ENCODE measurements at places on chromosomes 16 and 17.
A peak's percentile ranks its signal among the peaks of the same experiment; 100 is the strongest.

GRCh38 chr17:18102640-18103039, 5.9 kb upstream of the MYO15A start:
- no peak for DNase-seq

GRCh38 chr16:12754824-12755543, 48.7 kb downstream of the CPPED1 start:
- DNase-seq = no peak

- DNase-seq = no peak
Measured at GRCh38 chr16:17382949-17383863, 87.6 kb downstream of the XYLT1 start.

DNA sequence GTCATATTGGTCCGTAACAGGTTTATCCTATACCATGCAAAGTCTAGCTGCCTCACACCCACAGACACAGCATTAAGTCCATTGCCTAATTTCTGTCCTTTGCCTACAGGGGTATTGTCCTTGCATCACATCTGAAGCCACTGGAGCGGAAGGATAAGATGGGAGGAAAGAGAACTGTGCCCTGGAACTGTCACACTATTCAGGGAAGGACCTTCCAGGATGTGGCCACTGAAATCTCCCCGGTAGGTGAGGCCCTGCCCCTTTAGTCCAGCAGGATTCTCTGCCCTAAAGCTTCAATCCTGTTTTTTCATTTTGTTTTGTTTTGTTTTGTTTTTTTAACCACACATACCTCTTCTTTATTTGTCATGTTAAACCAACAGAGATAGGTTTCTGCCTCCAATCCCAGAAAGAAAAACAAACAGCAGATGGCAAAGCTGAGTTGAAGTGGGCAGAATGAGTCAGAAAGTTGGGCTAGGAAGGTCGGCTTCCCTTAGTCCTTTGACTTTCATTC, 2.2 kb upstream of the EFTUD2 start:
- no peak for DNase-seq

- no peak for DNase-seq
Measured at GRCh38 chr16:50384500-50385135, 15.8 kb upstream of the BRD7 start.

DNA sequence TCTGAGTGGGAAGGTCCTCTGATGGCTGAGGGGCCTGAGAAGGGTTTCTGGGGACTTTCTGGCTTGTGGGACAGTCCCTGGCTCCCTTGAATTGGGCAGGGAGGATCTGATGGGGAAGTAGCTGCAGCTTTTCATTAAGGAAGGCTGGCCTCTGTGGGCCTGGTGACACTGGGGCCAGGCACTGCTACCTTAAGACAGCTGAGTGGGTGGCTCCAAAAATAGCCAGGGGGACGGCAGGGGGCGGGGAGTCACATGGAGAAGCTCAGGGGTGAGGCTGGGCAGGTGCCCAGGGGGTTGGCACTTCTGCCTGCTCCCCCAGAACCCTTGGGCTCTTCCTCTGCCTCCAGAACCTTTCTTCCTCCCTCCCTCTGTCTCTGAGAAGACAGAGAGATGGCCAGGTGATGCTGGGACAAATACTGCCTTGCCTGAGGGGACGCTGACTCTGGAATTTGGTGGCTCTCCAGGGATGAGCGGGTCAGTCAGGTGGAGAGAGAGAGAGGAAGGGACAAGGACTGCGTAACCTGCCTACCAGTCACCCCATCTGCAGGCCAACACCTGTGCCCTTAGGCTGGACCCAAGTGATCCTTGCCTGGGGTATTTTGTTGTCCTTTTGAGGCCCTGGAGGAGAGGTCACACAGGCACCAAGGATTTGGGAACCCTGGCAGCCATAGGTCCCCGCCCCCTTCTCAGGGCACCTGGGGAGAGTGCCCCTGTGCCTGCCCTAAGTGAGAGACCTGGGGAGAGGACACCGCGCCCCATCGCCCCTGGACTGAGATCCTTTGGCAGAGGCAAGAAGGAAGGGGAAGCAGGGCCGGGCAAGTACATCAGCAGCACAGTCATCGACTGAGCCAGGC, 1.7 kb upstream of the SGCA start:
- no peak for DNase-seq

- DNase-seq = no peak
Measured at GRCh38 chr16:79483336-79483735, 117.2 kb downstream of the MAF start.

DNA sequence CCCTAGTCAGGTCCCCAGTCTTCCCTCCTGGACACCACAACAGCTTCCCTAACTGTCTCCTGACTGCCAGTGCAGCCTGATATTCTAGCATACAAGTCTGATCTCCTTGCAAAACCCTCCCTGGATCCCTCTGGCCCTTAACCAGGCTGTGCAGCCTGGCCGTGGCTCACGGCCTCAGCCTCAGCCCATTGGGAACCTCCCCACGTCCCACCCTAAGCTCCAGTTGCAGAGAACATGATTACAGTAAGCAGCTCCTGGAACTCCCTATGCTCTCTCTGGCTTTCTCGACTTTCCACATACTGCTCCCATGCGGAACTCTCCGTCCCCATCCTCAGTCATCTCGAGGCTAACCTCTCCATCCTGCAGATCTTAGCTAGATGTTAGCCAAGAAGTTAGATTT, 13.0 kb downstream of the ALOX12B start:
- DNase-seq = no peak

- peak; percentile 52 for DNase-seq
Measured at GRCh38 chr17:44830359-44831288, 537 bp upstream of the GJC1 start.

DNA sequence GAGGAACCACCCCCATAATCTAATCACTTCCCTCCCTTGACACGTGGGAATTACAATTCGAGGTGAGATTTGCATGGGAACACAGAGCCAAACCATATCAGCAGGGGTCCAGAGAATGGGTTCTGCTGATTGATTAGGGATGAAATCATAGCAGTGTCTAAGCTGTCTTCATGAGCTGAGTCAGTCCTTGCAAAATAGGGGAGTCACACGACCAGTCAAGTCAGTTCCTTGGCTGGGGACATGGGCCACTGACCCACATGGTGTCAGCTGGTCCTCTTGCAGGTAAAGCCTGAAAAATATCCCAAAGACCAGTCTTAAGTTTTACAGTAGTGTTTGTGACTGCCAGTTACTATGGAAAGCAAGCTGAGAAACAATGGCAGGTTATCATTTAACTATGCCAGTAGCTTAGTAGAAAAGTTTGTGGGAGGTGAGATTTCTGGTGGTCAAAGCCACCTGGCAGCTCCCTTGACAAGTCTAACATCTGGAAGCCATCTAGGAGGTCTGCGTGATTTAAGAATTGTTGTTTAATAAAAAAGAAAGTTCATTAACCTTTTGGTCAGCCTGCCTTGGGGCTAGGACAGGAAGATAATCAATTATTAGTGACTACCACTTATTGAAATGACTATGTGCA, 15.7 kb upstream of the ATF7IP2 start:
- no peak for DNase-seq

DNA sequence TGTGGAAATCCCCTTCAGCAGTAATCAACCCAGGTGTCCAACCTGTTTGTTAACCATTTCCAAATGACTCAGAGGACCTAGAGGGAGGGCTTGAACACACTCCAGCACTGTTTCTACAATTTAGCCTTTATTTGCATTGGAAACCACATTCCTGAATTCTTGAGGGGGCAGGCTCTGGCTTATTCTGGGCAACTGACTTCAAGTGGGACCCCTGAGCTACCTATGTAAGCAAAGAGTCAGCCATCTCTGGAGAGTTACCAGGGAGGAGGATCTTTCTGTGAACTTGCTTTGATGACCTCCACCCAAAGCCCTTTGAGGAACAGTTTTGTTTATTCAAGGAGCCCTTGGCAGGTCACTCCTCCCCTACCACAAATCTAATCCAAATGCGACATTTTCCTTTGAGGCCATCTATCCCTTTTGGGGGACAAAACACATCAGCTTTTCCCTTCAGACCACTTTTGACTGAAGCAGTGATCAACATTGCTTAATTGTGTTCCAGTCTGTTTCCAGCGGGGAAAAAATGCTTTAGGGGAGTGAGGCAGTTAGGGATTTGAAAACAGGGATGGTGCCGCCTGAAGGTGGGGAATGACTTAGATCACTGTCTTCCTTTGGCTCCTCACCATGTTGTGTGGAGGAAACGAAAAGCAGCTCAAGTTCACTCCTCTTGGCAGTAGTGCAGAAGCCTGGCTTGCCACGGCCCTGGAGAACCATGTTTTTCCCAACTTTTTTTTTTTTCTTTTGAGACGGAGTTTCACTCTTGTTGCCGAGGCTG, 46.2 kb downstream of the TUBD1 start:
- peak; percentile 78 for DNase-seq

DNA sequence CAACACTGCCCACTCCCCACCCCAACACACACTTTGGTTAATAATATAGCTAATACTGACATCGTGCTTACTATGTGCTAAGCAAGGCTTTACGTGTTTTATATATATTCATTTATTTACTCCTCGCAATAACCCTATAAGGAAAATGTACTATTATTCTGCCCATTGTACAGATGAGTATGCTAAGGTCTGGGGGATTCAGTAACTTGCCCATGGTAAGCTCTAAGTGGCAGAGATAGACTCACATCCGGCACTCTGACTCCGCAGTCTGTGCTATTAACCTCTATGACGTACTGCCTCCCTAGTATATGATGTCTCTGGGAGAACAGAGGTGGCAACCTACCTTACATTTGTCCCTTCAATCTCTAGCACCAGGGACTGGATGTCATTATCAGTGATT, 12.7 kb downstream of the CFAP20 start:
- DNase-seq = no peak

DNA sequence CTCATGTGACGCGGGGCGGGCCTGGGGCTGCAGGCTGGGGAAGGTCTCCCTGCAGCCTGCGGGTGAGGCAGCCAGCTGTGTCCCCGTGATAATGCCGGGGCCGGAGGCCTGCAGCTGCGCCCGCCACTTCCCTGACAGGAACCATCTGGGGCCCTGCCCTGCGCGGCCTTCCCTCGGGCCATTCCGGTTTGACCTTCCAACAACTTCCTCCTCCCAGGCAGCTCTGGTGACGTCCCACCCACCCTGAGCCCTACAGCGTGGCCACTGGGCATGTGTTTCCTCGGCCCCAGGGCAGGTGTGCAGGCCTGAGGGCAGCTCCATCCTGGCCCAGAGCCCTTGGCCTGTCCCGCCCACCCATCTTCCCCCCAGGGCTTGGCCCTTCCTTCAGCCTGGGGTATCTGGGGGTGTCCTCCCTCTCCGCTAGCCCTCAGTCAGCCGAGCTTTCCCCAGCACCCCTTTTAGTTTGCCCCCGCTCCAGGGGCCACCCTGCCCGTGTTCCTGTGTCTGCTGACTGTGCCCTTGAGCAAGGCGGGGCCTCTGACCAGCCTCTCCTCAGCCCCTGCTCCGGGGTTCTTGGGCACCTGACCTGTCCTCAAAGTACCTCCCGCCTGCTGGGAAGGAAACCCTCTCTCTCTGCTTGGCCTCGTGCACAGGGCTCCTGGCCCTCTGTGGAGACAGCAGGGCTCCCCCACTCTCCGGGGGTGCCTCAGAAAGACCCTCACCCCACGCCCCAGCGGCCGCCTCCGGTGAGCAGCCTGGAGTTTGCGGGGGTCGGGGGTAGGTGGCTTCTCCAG, at the start of gene CBFA2T3:
Gene CBFA2T3, minus strand, starts transcription at position 190 of the 794 bp plus-strand sequence. CDS start 400 bp downstream, outside the sequence.
- no peak for DNase-seq

GRCh38 chr17:82582213-82582612, 62.7 kb downstream of the FOXK2 start:
- no peak for DNase-seq

GRCh38 chr17:76515274-76515949, 14.2 kb upstream of the RHBDF2 start:
- DNase-seq = no peak

- DNase-seq = no peak
Measured at GRCh38 chr16:77250400-77250799, 51.2 kb downstream of the SYCE1L start.

GRCh38 chr17:5123343-5124124, 7.7 kb downstream of the USP6 start:
- DNase-seq = no peak

- DNase-seq = no peak
Measured at GRCh38 chr17:22304667-22305303, 612.5 kb downstream of the KCNJ18 start.

DNA sequence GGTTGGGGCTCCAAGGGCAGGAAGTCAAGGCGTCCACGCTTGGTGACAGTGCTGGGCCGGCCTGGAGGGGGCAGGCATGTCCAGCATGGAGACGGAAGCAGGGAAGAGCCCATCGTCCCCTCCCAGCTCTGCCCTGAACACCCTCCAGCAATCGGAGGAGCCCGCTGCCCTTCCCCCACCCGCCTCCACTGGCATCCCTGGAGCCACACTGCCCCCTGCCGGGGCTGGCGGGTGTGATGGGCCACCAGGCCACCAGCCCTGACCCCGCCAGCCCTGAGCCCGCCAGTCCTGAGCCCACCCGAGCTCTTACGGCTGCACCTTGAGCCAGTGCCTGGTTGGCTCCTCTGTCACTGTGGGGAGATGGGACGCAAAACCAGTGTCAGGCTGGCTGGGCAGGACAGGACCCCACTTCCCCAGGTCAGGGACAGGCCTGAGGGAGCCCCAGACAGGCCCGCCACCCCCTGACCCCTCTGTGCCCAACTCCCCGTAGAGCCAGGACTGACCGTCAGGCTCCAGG, 4.1 kb upstream of the CDH15 start:
- DNase-seq = peak; percentile 86

- no peak for DNase-seq
Measured at GRCh38 chr17:19935169-19935568, 42.5 kb downstream of the AKAP10 start.

DNA sequence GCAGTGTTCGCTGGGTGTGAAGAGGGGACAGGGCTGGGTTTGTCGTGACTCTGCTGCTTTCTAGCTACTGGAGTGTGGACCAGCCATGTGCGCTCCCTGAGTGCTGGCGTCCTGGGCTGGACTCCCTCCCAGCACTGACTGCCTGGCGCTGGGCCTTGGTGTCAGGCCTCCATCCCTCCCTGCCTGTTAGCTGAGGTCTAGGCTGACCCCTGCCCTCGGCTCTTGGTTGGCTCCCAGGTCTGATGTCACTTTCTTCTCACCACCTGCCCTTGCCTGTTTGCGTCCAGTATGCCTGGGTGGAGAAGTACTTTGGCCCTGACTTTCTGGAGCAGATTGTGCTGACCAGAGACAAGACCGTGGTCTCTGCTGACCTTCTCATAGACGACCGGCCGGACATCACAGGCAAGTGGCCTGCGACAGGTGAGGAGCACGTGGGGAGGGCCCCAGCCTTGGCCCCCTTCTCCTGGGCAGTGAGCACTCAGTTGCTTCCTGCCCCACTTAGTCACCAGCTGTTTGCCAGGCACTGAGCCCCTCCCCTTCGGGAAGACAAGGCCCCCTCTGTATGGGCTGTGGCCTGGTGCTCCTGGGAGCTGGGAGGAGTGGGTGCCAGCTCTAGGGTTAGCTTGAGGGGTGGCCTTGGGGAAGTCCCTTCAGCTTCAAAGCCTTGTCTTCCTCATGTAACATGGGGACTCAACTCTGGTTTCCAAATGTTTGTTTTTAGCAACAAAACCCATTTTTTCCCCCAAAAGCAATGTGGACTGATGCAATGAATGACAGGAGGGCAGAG, 41.5 kb downstream of the NT5M start:
- DNase-seq = no peak

Measured in urothelium cell line (cell line).